ENCODE measurements at places on chromosomes 3 and 15. TPM values are rescaled to one million over a fixed set of nuclear protein-coding genes. Genes with fewer than 3 reads are reported as not detected.

EPHA6 gene
- polyA plus RNA-seq = not detected

HACD3 gene
- 61.7 TPM for polyA plus RNA-seq

PYGO1 gene
- 11.4 TPM for polyA plus RNA-seq

PBRM1 gene
- 50.7 TPM for polyA plus RNA-seq

ARL6IP5 gene
- polyA plus RNA-seq = 137 TPM

PLCH1 gene
- polyA plus RNA-seq = 0.40 TPM

OR4M2 gene
- not detected for polyA plus RNA-seq

MESP1 gene
- polyA plus RNA-seq = 0.26 TPM

FSIP1 gene
- polyA plus RNA-seq = not detected

SLC2A2 gene
- 0.48 TPM for polyA plus RNA-seq

INKA1 gene
- not detected for polyA plus RNA-seq

COL7A1 gene
- polyA plus RNA-seq = 30.6 TPM

MAP6D1 gene
- 11.8 TPM for polyA plus RNA-seq

GOLGA6A gene
- not detected for polyA plus RNA-seq

SLC22A14 gene
- polyA plus RNA-seq = 0.32 TPM

CCDC39 gene
- 1.1 TPM for polyA plus RNA-seq

HEG1 gene
- polyA plus RNA-seq = 33.2 TPM

HTR3E gene
- not detected for polyA plus RNA-seq

SEMA5B gene
- polyA plus RNA-seq = 25.9 TPM

GOLGA8S gene
- not detected for polyA plus RNA-seq

EBLN2 gene
- 1.4 TPM for polyA plus RNA-seq

CACNA1D gene
- polyA plus RNA-seq = 1.6 TPM

IL17RE gene
- polyA plus RNA-seq = 6.2 TPM

ABTB1 gene
- 11.9 TPM for polyA plus RNA-seq

CAND2 gene
- polyA plus RNA-seq = not detected

HYAL1 gene
- polyA plus RNA-seq = 2.2 TPM

ADPRH gene
- polyA plus RNA-seq = 9.1 TPM

GOLGA6C gene
- not detected for polyA plus RNA-seq

WDR53 gene
- 12.3 TPM for polyA plus RNA-seq

Measured in muscle of arm (tissue), 14 donors.